BE2C (cell line): ENCODE measurements at places on chromosomes 1 and 21.

DNA sequence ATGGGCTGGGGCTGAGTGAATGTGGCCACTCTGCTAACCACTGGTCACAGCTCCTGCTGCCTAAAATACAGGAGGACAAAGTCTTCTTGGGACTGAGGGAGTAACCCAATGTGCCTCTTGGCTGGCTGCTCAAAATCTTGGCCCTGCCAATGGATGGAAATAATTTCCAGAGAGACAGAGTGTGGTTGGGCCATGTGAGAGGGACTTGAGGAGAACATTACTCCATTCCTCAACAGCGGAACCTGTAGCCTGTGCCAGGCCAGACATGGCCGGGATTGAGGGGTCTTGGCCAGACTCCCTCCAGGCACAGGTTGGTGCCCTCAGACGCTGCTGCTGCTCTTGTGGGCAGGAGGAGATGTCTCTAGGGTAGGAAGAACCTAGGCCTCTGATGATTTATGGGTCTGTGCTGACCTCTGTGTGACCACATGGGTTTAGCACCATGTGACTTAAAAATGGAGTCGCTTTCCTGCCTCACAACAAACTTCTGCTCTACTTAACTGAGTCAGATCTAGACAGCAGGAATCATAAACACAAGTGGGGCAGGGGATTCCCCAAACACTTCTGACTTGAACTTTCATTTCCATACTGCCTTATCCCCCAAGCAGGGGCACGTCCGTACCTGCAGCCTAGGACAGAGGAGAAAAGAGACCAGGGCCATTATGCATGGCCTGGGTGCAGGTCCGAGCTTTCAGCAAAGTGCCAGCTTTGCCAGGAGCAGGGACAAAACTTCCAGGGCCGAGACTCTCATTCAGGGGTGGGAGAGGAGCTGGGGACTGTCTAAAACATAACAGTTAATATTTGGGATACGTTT lies 79.2 kb downstream of the CD34 start:
- DNase-seq: no peak

DNA sequence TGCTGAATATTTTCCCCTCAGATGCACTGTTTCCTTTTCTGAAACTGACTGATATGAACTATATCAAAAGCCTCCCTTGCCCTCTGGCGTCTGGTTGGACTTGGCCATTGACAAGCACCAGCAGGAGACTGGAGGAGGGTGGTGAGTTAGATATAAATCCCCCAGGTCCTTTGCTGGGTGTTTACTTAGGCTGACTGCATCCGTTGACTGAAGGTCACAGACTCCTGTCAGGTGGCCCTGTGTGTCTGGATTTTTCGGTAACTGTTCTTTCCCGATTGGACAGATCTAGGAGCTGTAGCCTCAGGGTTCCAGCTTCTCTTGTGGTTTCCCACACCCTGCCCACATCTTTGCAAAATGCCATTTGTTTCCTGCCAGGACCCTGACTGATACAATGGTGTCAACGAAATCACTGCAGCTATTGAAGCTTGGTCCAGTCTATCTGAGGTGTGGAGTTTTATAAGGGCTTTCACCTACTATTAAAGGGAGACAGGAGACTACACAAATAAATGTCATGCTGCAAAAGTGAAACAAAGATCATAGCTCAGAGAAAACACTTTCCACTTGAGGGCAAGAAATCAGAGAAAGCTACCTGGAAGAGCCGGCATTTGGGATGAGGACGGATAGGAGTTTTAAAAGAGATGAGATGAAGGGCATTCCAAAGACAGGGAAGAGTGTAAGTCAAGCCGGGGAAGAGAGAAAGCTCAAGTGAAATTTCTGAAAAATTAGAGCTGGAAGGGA lies 1.5 kb upstream of the MAGI3 start:
- DNase-seq: peak; percentile 91

DNA sequence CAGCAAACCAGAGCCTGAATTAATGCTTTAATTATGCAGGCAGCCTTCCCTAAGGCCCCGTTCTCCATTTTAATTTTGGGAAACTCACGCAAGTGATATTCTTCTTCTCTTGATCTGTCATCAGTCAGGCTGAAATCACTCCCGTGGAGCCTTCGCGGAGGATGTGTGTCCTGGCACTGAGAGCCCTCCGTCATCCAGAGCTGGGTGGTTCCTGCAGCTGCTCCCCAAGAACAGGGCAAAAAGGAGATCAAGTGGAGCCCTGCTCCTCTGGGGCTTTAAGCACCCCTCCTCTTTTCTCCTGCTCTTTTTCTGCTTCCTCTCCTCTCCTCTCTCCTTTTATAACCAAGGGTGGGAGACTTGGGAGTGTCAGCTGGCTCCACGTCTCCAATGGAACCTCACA lies 133.2 kb upstream of the CACNA1E start:
- no peak for DNase-seq

DNA sequence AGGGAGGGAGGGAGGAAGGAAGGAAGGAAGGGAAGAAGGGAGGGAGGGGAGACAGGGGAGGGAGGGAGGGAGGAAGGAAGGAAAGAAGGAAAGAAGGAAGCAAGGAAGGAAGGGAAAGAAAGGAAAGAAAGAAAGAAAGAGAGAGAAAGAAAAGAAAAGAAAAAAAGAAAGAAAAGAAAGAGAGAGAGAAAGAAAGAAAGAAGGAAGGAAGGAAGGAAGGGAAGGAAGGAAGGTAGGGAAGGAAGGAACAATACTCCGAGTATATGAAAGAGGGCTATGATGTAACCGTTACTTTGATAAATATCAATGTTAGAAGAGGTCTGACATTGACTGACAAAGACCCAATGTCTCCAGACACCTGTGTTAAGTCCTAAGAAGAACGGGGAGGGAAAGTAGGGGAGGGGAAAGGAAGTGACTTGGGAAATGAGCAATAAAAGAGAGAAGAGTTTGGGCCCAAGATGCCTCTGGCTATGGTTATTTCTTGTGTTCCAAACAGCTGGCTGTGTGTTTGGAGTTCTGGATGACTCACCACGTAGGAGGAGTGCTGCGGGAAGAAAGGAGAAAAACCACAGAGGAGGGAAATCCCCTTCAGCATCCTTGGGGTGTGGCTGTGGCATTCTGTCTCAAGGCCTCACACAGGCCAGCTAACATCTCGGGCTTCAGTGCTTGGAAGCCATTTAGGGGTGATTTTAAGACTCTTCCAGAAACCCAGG lies 37.0 kb upstream of the RXRG start:
- DNase-seq: no peak

DNA sequence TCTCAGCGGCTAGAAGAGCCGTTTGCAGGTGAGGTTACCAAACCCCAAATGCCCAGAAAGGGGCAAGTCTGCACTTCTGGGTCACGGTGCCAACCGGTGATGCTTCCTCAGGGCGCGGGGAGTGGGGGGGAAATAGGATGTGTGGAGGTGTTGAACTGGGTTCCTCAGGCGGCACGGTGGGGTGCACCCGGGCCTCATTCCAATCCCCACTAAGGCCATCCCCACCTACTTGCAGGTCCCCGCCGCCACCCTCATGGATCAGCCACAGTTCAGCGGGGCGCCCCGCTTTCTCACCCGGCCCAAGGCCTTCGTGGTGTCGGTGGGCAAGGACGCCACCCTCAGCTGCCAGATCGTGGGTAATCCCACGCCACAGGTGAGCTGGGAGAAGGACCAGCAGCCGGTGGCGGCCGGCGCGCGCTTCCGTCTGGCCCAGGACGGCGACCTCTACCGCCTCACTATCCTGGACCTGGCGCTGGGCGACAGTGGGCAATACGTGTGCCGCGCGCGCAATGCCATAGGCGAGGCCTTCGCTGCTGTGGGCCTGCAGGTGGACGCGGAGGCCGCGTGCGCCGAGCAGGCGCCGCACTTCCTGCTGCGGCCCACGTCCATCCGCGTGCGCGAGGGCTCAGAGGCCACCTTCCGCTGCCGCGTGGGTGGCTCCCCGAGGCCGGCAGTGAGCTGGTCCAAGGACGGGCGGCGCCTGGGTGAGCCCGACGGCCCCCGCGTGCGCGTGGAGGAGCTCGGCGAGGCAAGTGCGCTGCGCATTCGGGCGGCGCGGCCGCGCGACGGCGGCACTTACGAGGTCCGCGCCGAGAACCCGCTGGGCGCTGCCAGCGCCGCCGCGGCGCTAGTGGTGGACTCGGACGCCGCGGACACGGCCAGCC lies 3.9 kb downstream of the OBSCN start:
- DNase-seq: no peak

DNA sequence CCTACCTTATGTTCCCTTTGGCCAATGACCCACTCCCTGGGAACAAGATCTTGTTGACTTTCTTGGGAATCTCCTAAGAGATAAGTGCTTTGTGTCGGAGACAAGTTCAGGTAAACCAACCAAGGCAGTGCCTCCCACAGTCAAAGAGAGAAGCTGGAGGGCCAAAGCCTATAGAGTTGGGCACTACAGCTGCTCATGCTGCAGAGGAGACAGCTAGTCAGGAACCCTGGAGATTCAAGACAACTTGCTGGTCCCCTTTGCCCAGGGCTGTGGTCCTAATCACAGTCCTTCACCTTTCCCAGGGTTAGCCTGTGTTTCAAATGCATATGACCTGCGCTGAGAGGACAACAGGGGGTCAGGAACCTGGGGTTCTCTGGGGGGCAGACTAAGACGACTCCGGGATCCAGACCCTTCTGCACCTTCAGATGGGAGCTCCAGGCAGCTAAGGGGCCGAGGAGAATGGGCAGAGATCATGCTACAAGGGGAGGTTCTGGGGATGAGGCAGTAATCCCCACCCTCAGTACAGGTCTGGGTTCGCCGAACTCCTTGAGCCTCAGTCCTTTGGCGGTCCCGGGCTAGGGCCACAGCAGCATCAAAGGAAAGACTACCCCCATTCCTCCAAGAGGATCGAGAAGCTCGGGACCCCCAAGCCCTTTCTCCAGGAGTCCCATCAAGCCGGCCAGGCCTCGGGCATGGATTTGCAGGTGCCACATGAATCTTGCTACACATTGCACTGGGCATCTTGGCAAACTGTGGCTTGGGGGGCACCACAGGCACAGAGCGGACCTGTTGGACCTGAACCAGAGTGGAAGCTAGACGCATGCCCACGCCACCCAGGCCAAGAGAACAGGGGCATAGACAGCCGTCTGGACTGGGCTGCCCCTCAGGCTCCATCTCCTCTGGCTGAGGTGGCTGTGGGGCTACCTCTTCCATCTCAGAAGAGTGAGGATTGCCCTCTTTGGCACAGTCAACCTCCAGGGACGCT lies 2.0 kb upstream of the USF1 start:
- DNase-seq: no peak

GRCh38 chr1:110771245-110772022 lies 96.7 kb upstream of the KCNA3 start:
- DNase-seq: no peak

- DNase-seq: no peak
These were observed 7.0 kb downstream of the TACSTD2 start for GRCh38 chr1:58570094-58570493.

GRCh38 chr1:40372658-40373322 lies 737 bp upstream of the SMAP2 start:
- DNase-seq: no peak

DNA sequence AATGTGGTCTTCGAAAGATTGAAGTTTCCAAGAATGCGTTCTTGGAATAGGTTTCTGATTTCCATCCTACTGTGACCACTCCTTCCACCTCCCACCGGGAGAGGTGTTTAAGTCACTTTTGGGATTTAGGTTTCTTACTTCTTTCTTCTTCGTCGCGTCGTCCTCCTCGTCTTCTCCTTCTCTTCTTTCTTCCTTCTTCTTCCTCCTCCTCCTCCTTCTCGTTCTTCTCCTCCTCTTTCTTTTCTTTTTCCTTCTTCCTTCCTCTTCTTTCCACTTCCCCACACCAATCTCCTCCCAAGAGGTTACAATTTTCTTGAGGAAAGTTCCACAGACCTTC lies 2.1 kb downstream of the CACHD1 start:
- no peak for DNase-seq

DNA sequence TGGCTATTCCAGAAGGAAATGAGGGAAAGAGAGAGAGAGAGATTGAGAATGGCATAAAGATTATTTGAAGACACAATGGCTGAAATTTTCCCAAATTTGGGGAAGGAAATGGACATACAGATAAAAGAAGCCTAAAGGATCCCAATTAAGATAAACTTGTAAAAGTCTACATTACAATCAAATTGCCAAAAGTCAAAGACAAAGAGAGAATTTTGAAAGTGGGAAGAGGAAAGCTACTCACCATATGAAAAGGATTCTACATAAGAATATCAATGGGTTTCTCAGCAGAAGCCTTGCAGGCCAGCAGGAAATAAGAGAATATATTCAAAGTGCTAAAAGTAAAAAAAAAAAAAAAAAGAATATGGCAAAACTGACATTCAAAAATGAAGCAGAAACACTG lies 233.0 kb upstream of the NFIA start:
- DNase-seq: no peak

GRCh38 chr1:234141006-234141405 lies 232.2 kb upstream of the COA6 start:
- DNase-seq: no peak
